NCI-H1417 treated with DMSO at 0.1 percent for 48 hours (cell line): ENCODE measurements at places on chromosomes 5 and 9.

- no peak for DNase-seq
Measured at GRCh38 chr9:121709798-121710197, 58.4 kb downstream of the DAB2IP start.

DNA sequence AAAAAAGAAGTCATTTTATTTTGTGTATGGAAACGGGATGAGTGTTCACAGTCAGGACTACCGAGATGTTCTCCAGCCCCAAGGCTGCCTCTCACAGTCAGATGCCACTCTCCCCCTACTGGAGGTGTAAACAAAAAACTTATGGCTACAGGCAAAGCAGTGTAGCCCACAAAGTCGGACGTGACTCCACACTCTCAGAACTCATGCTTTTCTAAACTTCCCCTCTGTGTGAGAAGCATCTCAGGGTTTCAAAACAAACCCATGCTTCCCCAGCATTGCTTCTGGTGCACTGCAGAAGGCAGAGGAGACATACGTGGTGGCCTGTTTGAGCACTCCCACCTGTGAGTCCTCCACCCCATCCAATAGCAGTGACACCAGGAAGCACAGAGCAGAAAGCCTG lies 580.3 kb downstream of the BNC2 start:
- no peak for DNase-seq

DNA sequence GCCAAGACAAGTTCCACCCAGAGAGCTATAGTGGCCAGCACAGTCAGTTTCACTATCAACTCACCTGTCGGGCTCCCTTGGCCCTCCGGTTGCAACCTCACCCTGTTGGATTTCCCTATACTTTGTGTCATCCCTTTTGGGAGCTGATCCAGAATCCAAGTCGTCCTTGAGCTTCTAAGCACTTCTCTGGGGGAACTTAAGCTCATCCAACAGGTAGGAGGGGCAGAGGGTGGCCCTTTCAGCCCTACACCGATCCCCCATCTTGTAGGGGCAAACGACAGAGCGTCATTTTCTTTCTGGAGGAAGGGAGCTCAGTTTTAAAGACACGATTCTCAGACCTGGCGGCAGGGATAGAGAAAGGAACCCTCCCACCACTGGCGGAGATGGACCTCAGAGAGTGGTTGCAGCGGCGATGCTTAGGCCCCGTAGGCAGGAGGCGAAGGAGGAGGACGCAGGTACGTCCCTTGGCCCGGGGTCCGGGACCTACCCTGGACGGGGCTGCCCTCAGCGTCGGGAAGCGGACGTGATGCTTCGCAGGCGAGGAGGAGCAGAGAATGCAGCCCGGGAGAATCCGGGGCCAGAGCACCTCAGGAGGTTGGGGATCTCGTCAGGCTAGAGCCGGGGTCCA lies 519 bp downstream of the ZER1 start:
- no peak for DNase-seq

GRCh38 chr5:74044936-74045335 lies 418.9 kb downstream of the ARHGEF28 start:
- no peak for DNase-seq

DNA sequence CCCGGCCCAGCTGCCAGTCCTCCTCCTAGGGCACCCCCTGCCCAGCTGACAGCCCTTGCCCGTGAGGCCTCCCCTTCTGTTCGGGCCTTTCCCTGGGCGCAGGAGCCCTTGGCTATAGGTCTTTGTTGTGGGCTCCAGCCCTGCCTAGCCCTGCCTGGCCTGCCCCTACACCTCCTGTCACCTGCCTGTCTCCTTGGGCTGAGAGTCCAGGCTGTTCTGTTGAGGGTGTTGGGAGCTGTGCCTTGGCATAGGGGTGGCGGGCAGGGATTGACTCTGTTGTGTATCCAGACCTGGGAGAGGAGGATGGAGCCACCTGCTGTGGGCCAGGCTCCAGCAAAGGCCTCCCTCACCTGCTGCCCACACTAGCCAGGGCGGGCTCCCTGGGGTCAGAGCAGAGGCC lies 11.6 kb downstream of the FCN2 start:
- no peak for DNase-seq

GRCh38 chr5:7794311-7794710 lies 56.6 kb downstream of the CFAP90 start:
- no peak for DNase-seq

DNA sequence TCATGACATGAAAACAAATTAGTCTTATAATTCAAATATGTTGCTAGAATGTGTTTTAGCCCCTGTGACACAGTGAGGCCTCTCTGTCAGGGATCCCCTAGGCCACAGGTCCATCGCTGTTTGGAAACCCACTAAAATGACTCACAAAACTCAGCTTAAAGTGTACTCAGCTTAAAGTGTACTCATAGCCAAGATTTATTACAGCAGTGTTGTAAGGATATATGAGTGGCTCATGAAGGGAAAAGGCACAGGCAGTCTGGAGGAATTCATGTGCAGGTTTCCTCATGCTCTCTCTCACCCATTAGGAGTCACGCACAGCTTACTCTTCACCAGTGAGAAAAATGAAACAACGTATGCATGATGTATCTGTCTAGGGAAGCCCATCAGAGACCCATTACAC lies 24.4 kb upstream of the TGFBI start:
- DNase-seq: no peak

DNA sequence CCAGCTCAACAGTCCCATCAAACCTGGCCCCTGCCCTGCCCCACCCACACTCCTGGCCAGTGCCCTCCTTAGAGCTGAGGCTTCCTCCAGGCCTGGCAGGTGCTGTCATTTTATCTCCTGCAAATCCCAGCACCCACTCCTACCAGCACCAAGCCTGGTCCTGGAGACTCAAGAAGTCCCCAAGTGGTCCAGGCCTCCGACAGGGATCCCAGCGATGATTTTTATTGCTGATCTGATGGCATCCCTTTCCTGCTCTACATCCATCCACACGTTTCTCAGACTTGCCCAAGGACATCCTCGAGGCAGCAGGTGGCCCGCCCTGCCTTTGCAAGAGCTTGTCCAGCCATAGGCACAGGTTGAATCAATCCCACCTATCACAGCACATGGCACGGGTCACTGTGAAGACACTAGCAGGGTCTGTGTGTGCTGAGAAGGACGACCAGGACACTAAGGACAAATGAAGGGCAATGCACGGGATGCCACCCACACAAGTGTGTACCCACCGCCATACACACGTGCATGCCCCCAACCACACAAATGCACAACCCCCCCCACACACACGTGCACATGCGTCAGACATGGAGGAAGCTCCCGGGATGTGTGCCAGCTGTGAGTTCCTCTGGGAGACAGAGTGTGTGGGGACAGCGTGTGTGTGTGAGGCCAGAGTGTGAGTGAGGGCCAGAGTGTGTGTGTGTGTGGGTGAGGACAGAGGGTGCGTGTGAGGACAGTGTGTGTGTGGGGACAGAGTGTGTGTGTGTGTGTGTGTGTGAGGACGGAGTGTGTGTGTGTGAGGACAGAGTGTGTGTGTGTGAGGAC lies 62.4 kb upstream of the UBAC1 start:
- DNase-seq: no peak

GRCh38 chr5:171794470-171794960 lies 8.9 kb downstream of the SMIM23 start:
- no peak for DNase-seq

DNA sequence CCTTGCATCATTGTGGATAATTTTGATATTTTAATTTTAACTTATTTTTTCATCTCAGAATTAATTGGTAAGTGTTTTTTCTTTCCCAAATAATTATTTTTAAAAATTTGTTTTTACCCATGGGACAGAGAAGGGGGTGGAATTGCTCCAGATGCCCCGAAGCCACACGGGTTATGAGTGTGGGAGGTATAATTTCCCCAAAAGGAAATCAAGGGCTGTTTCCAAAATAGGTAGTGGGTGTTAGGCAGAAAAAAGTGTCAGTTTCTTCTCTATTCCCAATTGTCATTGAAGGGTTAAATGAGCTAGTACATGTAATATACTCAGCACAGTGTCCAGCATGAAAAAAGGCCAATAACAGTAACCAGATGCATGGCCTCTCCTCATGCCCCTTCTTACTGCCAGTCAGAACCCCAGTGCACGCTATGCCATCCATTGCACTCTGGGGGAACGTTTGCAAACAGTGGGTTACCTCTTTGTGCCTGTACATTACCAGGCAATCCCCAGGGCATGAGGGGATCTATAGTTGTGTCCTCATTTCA lies 36.4 kb upstream of the ANGPTL2 start:
- DNase-seq: no peak

- DNase-seq: no peak
Measured at GRCh38 chr5:148397968-148398595, 14.3 kb downstream of the FBXO38 start.

GRCh38 chr5:80255811-80256712 lies at the start of gene SERINC5:
Gene SERINC5, minus strand, starts transcription at chr5:80256048. Its CDS starts 126 bp downstream, at chr5:80255922.
- no peak for DNase-seq

- no peak for DNase-seq
Measured at GRCh38 chr5:3033033-3033755, 281.7 kb upstream of the IRX2 start.

- no peak for DNase-seq
Measured at GRCh38 chr9:78807286-78807685, 510.4 kb downstream of the PSAT1 start.
